Activated CD4-positive, alpha-beta T cell treated with anti-CD3 and anti-CD28 coated beads, Interleukin-2, amount 10 ng/mL, durations not matched to agents 7 days and 5 days (primary cell): ENCODE measurements at places on chromosomes 3 and 15.

DNA sequence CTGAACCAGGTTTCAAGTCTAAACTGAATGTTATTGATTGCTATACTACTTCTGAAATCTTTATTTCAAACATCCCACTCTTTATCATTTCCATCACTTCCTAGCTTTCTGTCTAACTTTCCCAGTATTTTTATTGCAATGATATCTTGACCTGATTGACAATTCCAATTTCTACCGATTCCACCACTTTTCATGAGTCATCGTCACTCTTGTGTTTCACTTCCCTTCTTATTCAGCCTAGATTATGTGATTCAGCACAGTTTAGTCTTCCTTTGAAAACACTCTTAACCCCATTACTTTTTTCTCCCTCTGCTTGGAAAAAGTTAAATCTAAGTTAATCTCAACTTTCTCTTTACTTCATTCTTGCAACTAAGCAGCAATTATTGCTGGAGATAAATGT, 62.6 kb downstream of the SLC7A14 start:
- no peaks in the 10 kb centered on the region for H3K4me1 ChIP-seq
- peaks cover 10% of the 10 kb centered on the region for H3K27me3 ChIP-seq
- H3K36me3 ChIP-seq = no peaks in the 10 kb centered on the region

- H3K27me3 ChIP-seq = peaks cover 2% of the 10 kb centered on the region
- H3K27ac ChIP-seq = no peak overlapping the region
- peak; percentile 55 for DNase-seq
- H3K4me3 ChIP-seq = peak overlapping the region; percentile 4
- H3K36me3 ChIP-seq = no peaks in the 10 kb centered on the region
- H3K4me1 ChIP-seq = peaks cover 4% of the 10 kb centered on the region
Observed at GRCh38 chr15:49421991-49422390, 1.1 kb upstream of the FGF7 start.

DNA sequence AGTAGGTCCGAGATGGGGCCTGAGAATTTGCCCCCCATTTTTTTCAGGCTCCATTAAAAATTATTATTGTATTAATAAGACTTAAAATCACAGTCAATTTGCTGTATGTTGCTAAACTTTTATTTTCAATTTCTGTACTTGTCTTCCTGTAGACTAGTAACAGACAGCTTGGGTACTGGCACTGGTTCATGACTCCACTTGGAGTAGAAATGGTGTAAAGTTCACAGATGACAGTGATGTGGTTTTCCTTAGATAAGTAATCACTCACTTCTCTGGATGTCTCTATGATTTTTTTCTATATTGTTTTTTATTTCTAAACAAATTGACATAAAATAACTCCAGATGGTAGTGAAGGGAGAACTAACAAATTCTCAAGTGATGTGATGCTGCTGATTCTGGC, 15.6 kb upstream of the ZNF80 start:
- no peak for DNase-seq
- no peaks in the 10 kb centered on the region for H3K27me3 ChIP-seq
- no peak overlapping the region for H3K27ac ChIP-seq
- peaks cover 4% of the 10 kb centered on the region for H3K4me1 ChIP-seq
- no peak overlapping the region for H3K4me3 ChIP-seq
- no peaks in the 10 kb centered on the region for H3K36me3 ChIP-seq

DNA sequence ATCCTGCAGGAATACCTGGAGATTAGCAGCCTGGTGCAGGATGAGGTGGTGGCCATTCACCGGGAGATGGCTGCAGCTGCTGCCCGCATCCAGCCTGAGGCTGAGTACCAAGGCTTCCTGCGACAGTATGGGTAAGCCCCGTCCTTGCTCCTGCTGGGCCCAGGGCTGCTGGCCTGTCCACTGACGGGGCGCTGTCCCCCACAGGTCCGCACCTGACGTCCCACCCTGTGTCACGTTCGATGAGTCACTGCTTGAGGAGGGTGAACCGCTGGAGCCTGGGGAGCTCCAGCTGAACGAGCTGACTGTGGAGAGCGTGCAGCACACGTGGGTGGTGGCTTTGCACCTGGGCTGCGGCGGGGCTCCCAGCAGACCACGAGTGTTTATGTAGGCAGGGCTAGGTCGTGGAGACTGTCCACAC, 5.0 kb downstream of the FES start:
- no peak overlapping the region for H3K4me3 ChIP-seq
- DNase-seq = no peak
- H3K27me3 ChIP-seq = no peaks in the 10 kb centered on the region
- H3K36me3 ChIP-seq = peaks cover 6% of the 10 kb centered on the region
- H3K27ac ChIP-seq = no peak overlapping the region
- peaks cover 24% of the 10 kb centered on the region for H3K4me1 ChIP-seq

GRCh38 chr15:50183112-50183794, 1.3 kb downstream of the SLC27A2 start:
- peaks cover 39% of the 10 kb centered on the region for H3K4me1 ChIP-seq
- H3K4me3 ChIP-seq = peak overlapping the region; percentile 93
- no peaks in the 10 kb centered on the region for H3K27me3 ChIP-seq
- peak overlapping the region; percentile 92 for H3K27ac ChIP-seq
- peak; percentile 24 for DNase-seq
